ENCODE measurements at places on chromosomes 6 and 20.

DNA sequence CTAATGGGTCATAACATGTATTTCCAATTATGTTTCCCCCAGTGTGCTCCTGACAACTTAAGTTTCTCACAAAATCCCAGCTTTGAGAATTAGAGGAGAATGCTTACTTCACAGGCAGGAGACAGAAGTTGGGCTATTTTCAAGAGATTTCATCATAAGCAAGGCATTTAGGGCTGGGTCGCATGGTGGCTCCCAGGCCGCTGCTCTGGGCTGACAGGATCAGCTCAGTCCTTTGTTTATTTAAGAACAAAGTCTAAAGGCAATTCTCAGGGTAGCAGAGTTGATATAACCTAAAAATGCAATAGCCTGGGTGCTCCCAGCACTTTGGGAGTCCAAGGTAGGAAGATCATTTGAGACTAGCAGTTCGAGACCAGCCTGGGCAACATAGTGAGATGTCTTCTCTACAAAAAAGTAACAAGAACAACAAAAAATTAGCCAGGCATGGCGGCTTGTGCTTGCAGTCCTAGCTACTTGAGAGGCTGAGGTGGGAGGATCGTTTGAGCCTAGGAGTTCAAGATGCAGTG lies 10.9 kb downstream of the FOXQ1 start:
- DNase-seq, result peak; percentile 64

DNA sequence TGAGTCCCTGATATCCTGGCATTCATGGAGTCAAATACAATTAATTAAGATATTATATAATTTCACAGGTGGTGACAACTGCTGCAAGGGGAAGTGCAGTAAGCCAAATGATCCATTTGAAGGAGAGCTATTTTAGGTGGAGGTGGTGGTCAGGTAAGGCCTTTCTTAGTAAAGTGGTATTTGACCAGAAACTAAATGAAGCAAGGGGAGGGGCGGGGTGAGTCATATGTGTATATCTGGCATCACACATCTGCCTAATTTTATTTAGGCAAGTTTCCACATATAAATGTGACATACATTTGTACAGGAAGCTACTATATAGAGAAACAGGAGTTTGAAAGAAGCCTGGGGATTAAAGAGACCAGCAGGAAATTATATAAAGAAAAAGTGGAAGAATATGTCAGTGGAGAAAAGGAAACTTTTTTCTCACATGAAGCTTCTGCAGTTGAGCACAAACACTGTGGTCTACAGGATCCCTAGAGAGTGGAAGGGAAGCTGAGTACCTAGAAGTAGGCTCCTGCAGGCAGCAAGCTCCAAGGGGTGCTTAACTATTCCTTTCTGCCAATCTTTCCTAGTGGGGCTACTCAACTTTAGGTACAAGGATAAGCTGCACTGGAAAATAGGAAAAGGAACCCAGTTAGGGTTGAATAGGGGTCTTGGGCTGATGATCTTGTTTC lies 99.6 kb downstream of the OGFRL1 start:
- no peak for DNase-seq

GRCh38 chr6:158536891-158537798 lies 22.7 kb upstream of the TMEM181 start:
- no peak for DNase-seq

DNA sequence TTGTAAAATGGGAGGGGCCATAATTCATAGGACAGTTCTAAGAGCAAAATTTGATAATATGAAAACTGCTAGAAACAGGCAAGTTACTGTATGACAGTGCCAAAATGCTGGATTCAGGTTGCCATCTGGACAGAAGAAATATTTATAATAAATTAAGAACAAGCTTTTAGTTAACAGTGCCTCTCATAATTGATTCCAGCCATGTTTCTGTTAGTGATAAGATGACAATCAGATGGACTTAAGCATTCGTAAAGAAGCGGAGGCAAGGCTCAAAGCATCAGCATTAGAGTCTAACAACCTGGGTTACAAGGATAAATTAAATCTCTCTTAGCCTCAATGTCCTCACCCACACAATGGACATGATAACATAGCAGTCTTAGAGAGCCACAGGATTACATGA lies 61.0 kb downstream of the SESN1 start:
- DNase-seq, result no peak

DNA sequence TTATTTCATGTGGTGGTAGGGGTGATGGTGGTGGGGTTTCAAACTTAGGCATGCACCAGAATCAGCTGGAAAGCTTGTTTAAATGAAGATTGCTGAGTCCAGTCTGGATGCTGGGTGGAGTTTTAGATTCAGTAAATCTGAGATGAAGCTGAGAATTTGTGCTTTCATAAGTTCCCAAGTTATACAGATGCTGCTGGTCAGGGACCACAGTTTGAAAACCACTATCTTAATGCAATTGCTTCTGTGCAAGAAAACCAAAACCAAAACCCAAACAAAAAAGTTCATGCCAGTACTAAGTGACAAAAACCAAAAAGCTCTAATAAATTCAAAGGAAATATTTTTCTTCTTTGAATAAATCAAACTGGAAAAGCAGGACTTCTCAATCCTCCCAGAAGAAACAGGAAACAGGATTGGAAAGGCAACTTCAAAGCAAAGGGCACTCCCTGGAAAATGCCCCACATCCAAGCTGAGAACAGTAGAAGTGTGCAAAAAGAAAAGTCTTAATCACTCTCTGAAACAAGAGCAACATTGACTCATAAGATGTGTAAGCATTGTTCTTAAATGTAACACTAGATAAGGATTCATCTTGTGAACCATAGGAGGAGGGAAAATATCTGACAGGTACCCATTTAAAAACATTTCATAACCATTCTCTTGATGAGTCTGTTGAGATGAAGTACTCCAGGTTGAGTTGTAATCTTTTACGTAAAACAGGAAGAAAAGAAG lies 481.5 kb upstream of the HSF2 start:
- no peak for DNase-seq

GRCh38 chr20:17525650-17526049 lies 5.5 kb downstream of the BFSP1 start:
- no peak for DNase-seq

- peak; percentile 39 for DNase-seq
These were observed 33.3 kb downstream of the EPB41L2 start for GRCh38 chr6:131029626-131030297.

GRCh38 chr6:45175272-45175671 lies 152.9 kb upstream of the RUNX2 start:
- no peak for DNase-seq

DNA sequence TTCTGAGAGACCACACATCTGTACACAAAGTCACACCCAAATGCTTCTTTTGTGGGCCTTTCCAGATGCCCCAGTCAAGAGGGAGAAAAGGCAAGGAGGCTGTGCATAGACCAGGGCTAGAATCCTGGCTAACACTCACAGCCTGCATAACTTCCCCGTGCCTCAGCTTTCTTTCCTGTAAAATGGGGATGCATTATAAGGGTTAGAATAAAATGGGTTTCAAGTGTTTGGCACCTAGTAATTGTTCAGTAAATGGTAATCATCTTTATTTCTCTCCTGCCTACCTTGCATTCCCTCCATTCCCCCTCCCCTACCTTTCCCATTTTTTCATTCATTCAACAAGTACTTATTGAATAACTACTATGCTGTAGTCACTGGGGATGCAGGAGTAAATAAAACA lies 29.4 kb downstream of the UNC5CL start:
- DNase-seq, result no peak

GRCh38 chr6:149170564-149171452 lies 146.7 kb upstream of the TAB2 start:
- no peak for DNase-seq

GRCh38 chr20:17637413-17637780 lies 44.6 kb downstream of the RRBP1 start:
- no peak for DNase-seq

- DNase-seq, result no peak
These were observed 44.9 kb downstream of the LRFN2 start for GRCh38 chr6:40542175-40542764.

DNA sequence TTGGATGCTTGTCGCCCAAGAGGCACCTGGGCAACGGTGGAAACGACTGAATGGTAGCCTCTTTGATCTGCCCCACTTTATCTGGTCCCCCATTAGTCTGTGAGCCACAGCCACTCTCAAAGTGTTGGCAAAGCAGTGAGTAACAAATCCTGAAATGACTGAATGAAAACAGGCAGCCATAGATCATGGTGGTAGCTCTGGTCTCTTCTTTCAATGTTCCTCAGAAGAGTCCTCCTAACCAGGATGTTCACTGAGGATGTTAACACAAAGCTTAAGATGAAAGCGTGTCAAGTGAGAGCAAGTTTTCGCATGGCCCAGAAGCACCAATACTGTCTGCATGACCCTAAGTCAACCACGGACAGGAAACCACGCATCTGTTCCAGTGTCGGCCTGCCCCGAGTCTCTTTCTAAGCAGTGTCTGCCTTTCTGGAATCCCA lies 107.3 kb downstream of the IRF4 start:
- DNase-seq, result no peak

GRCh38 chr6:36577301-36577700 lies 16.9 kb upstream of the SRSF3 start:
- peak; percentile 97 for DNase-seq

DNA sequence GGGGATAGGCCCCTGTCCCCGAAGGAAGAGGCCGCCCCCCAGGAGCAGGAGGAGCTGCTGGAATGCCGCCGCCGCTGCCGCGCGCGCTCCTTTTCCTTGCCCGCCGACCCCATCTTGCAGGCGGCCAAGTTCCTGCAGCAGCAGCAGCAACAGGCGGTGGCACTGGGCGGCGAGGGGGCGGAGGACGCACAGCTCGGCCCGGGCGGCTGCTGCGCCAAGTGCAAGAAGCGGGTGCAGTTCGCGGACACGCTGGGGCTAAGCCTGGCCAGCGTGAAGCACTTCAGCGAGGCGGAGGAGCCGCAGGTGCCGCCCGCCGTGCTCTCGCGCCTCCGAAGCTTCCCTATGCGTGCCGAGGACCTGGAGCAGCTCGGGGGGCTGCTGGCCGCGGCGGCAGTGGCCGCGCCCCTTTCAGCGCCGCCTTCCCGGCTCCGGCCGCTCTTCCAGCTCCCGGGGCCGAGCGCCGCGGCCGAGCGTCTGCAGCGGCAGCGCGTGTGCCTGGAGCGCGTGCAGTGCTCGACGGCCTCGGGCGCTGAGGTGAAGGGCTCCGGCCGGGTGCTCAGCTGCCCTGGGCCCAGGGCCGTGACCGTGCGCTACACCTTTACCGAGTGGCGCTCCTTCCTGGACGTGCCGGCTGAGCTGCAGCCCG lies 630 bp downstream of the PPP1R3G start:
- DNase-seq, result peak; percentile 36

GRCh38 chr6:135883045-135883444 lies 31.5 kb downstream of the PDE7B start:
- no peak for DNase-seq

- no peak for DNase-seq
These were observed 89.6 kb upstream of the RIN2 start for GRCh38 chr20:19668418-19668817.

- DNase-seq, result no peak
These were observed 10.4 kb upstream of the SLC13A3 start for GRCh38 chr20:46661659-46662058.

DNA sequence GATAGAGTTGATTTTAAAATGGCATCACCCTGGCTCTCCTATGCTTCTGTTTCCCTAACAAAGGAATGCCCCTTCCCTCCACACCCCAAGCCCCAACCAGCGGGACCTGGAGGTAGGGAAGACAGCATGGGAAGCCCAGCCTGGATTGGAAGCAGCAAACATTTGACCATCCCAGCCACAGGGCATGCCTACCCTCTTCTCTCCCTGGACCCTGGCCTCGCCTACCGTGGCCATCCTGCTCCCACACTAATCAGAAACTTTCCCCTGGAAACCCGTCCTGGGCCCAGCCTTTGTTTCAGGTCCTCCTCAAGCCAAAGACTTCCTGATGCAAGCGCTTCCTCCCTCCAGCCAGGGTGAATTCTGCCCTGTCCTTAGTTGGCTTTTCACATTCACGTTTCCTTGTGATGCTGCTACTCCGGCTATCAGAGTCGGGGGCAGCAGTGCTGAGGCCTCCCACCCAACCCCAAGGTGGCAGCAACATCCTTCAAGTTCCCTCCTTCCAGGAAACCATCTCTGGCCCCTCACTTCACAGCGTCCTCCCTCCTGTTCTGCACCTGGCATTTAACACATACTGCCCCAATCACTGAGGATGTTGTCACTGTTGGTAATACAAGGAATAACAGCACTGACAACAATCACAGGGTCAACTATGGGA lies 18.2 kb upstream of the ANGPT4 start:
- DNase-seq, result no peak

GRCh38 chr6:34810017-34810882 lies 18.4 kb downstream of the BLTP3A start:
- DNase-seq, result no peak

GRCh38 chr20:32184961-32185603 lies 22.5 kb downstream of the PLAGL2 start:
- DNase-seq, result no peak

DNA sequence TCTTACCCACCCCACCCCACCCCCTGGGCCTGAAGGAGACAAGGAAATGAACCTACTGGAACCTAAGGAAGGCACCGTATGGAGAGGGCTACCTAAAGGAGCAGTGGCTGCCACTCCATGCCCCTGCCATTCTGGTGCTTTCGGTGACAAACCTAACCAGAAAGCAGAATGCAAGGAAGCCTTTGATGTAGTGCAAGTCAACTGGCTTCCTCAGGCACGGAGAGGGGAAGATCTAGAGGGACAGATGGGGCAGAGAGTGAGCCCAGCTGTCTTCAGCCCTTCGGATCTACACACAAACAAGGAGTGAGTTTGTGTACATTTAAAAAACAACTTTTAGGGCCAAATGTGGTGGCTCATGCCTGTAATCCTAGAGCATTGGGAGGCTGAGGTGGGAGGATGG lies 39.5 kb downstream of the PPP1R16B start:
- DNase-seq, result no peak

DNA sequence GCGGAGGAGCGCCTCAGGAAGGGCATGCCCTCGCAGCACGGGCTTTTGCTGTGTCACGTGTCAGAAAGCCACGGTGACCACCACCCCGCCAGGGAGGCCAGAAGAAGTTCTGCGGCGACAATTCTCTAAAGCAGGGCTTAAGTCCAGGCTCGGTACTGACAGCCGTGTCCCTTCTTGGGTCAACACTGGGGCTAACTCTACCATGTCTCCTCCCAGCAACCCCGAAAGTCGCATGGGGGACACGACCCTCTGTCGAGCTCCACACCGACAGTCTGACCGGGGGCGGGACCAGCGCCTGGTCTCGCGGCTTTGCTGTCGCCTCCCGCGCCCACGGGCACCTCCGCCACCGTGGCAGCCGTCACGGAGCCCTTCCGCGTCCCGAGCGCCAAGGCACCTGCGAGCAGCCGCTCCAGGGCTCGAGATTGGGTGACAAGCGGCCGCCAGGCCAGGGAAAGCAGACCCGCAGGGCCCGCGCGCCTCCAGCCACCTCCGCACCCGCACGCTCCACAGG lies 534 bp downstream of the NANP start:
- peak; percentile 40 for DNase-seq
